ENCODE measurements at places on chromosomes 3 and 15.

- DNase-seq = no peak
Measured at GRCh38 chr15:66294932-66295235, 1.5 kb downstream of the DIS3L start.

GRCh38 chr3:185207481-185207880 lies 46.4 kb downstream of the EHHADH start:
- no peak for DNase-seq

- no peak for DNase-seq
Measured at GRCh38 chr15:80832686-80833085, 53.5 kb downstream of the CEMIP start.

DNA sequence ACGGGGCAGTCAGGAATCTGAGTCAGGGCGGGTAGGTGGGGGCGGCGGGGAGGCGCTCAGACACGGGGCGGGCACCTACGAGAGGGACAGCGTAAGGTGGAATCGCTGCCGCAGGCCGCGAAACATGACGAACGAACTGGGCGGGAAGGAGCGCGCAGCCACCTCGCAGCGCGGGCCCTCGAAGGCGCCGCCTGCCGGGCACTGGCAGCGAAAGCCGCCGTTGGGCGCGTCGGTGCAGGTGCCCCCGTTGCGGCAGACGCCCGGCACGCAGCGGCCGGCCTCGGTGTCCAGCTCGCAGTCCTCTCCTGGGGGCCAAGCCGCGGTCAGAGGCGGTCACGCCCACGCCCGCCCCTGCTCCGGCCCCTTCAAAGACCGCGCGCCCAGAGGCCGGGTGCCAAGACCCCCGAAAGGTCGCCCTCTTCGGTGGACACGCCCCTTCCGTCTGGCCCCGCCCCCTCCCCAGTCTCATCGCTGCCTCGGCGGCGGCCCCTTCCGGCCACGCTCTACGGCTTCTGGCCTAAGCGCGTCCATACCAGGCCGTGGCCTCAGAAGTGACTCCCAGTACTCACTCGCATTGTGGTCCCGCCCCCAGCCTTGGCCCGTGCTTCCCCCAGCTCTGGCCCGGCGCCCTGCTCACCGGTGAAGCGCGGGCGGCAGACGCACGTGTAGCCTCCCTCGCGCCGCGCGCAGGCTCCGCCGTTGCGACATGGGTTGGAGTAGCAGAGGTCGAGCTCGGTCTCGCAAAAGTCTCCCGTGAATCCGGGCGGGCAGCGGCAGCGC lies 6.4 kb downstream of the CELSR3 start:
- DNase-seq = peak; percentile 64

DNA sequence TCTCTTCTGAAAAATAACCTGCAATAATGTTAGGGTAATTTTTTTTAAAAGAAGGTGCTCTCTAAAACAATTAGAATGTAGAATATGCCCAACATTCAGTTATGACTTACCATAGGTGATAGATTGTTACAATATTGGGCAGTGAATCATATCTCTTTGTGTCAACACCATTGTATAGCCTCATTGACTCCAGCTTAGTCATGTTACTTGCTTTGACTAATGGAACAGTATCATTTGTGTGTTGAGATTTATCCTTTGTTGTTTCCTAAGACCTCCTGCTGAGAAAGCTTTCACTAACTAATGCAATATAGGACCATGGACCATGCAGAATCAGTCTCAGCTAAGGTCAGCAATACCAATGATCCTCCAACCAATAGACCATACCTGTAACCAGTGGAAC lies 1106.4 kb downstream of the SI start:
- DNase-seq = no peak

- no peak for DNase-seq
Measured at GRCh38 chr3:37183976-37184375, 9.6 kb upstream of the LRRFIP2 start.

DNA sequence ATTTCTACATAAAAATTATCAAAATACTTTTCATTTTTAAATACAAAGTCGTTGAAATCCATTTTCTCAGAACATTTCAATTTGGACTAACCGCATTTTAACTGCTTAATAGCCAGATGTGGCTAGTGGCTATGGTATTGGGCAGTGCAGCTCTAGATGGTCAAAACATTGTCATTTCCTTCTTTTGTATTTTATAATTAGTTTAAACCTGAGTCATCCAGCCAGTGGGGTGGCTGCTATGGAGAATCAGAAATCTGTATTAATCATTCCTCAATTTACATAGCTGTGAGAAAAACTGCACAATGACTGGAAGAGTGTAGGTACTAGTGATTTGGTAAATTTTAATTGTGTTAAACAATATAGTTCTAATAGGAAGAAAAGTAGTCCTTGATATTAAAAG lies 245.3 kb downstream of the PDZRN3 start:
- no peak for DNase-seq

DNA sequence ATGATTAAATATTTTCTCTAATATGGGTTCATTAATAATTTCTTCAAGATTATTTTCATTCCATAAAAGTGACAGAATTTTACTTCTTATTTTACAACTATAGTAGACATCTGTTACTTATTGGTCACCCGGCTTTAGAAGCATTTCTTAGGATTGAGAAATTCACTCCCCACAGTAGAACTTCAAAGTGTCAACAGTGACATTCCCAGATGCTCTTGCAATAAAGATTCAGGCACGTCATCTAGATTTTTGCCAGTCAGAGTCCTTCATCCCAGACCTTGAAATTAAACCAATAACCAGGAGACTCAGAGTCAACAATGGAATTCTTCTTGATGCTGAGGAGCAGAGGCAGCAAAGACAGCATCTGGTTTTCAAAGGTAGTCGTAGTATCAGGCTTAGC lies 190.8 kb downstream of the VGLL3 start:
- DNase-seq = no peak

All from activated CD4-positive, CD25-positive, alpha-beta regulatory T cell treated with anti-CD3 and anti-CD28 coated beads, Interleukin-2, amount 50 U/mL, for 16 hours (primary cell).